WTC11 (cell line): ENCODE measurements at places on chromosomes 7 and 10.

GRCh38 chr10:68221196-68221595 is 10.7 kb downstream of the ATOH7 start:
- DNase-seq, result no peak

DNA sequence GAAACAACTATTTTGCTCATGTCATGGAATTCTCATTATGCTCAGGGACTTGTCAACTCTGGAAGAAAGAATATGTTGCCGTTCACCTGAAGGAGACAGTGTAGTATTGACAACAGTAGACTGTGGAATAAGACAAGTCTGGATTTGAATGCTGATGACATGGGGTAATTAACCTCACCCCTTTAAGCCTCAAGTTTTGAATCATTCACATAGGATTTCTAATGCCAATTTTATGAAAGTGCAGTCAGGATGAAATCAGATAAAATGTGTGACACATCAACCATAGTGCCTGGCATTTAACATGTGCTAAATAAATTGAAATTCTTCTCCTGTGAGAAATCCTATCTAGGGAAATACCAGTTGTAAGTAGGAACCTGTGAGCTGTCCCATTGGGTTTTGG is 305.8 kb downstream of the KIF20B start:
- no peak for DNase-seq

- DNase-seq, result no peak
Observed at GRCh38 chr7:148688526-148688925, 10.2 kb upstream of the CUL1 start.

- DNase-seq, result no peak
Observed at GRCh38 chr7:137418841-137419240, 75.3 kb upstream of the PTN start.

DNA sequence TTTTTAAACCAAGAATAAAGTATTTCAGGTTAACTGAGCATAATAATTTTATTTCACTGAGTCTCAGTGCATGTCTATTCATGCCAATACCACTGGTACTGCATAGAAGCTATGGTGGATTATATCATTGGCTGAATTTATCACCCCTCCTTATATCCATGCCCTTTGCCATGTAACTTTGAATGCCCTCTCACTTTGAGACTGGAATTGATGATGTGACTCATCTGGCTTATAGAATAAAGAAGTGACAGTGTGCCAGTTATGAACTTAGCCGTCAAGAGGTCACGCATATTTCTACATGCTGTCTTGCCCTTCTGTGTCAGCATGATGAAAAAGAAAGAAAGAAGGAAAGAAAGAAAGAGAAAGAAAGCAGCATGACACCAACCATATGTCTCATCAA is 20.7 kb upstream of the ABLIM1 start:
- no peak for DNase-seq

GRCh38 chr7:5424749-5425506 is 1.3 kb upstream of the TNRC18 start:
- no peak for DNase-seq

DNA sequence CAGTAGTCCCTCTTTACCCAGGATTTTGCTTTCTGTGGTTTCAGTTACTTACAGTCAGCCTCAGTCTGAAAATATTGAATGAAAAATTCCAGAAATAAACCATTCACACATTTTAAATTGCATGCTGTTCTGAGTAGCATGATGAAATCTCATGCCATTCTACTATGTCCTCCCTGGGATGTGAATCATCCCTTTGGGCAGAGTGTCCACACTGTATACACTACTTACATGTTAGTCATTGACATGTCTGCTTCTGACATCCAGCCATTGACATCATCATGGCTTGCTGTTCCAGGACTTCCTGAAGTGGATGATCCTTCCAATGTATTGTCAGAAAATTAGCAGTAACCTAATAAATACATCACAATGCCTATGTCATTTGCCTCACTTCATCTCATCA is 34.6 kb upstream of the MALRD1 start:
- DNase-seq, result no peak

- no peak for DNase-seq
Observed at GRCh38 chr7:131034166-131034881, 293.4 kb upstream of the MKLN1 start.

GRCh38 chr7:157523766-157524421 is 187.1 kb downstream of the DNAJB6 start:
- no peak for DNase-seq

- no peak for DNase-seq
Observed at GRCh38 chr7:148793590-148793989, 90.5 kb downstream of the EZH2 start.

- DNase-seq, result no peak
Observed at GRCh38 chr7:20228654-20229053, 11.5 kb upstream of the MACC1 start.

DNA sequence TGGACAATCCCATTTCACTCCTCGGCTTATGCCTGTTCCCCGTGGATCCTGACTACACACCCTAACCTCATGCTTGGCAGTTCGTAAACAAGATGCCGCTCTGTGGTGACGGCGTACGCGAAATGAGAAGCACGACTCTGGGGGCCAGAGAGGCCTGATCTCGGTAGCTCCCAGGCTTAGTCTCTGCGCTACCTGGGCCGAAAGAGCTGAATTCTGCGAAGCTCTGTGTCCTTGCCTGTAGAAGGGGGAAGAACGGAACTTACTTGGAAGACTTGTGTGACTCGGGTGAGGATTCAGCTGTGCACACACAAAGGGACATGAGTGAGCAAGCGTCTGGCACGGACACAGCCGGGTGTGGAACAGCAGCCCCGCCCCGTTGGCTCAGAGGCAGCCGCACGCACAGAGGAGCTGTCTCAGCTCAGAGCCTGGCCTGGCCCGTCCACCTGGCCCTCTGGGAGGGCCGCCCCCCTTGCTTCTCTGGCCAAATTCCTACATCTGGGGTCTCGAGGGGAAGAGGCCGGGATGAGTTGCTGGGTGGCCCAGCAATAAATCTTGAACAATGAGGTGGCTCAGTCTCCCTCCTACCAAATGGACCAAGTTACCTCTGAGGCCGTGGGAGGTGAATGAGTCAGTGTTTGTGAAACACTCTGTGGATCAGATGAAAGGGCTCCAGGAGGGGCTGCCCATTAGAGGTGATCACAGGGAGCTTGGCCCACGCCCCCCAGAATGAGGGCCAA is 83.8 kb downstream of the PDGFA start:
- DNase-seq, result no peak

DNA sequence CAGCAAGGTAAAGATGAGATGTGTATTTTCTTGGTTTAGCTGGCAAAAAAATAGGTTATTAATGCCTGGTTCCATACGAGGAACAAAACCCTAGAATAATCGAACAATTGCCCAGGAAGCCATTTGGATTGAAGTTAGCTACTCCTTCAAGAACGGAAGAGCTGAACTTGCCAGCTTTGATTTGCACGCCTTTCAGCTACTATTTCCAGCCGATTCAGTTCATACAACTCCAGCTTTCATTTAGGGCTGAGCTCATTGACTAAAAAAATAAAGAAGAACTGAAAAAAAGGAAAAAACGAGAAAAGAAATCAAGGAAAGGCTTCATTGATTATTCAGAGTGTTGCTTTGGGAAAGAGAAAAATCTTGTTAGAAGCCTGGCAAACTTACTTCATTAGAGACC is 60.4 kb downstream of the PTN start:
- DNase-seq, result no peak

DNA sequence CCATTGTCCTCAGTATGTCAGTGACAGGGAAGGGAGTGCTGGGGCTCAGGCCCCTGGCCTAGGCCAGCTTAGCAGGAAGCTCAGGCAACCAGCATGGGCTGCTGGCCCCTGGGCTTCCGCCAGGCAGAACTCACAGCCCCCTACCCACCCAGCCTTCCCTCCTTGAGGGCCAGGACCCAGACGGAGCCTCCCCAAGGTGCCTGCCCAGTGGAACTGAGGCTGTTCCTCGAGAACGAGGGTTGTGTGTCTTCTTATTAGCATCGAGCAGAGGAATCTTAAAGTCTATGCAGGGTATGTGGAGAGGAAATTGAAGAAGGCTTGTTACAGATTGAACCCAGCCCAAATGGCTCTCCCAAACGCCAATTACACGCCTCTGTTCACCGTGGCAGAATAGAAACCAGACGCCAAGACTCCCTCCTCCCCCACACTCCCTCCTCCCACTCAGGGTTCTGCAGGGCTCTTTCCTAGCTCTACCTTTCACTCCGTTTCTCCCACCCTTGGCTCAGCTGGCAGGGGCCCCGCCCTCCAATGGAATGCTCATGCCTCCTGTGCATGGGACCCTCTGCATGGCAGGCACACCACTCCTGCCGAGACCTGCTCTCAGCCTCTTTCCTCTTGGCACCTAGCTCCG is 134.4 kb downstream of the ZMIZ1 start:
- DNase-seq, result no peak

GRCh38 chr10:4109469-4109868 is 324.5 kb upstream of the KLF6 start:
- no peak for DNase-seq

DNA sequence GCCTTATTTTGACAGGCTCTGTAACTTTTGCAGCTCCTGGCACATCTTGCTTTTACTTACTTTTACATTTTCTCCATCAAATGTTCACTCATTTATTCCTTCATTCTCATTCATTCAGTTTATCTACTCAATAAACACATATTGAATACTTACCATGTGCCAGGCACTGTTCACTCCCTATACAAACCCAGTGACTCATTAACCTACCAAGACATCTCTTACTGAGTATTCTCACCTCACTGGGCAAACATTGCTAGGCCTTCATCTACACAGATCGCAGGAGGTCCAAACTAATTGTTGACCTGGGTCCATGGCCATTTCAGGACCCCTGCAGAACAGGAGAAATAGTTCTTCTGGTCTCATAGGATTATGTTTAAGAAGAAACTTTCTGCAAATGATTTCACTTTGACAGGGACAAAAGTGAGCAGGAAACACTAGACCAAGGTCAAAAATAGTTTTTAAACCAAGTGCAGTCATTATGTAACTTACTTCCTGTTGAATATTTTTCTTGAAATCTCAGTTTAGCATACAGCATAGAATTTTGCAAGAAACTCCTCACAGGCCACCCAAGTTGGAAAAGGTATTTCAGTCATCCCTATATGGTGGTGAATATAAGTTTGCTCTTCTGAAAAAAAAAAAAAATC is 17.6 kb downstream of the SLC26A4 start:
- no peak for DNase-seq

DNA sequence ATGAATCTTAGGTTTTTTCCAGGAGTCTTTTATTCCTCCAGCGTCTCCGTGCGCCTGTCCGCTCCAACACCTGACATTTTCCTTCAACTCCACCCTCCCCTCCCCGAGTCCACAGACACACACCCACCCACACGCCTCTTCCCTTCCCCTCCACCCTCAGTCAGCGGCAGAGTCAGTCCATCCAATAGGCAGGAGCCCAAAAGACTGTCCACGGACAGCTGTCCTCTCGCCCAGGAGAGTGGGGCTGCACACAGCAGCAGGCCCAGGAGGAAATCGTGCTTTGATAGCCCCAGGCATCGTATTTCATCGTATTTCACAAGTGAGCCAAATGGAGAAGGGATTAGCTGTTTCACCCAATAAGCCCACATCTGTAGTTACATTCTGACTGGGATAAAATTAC is 285.1 kb downstream of the ZEB1 start:
- DNase-seq, result no peak

DNA sequence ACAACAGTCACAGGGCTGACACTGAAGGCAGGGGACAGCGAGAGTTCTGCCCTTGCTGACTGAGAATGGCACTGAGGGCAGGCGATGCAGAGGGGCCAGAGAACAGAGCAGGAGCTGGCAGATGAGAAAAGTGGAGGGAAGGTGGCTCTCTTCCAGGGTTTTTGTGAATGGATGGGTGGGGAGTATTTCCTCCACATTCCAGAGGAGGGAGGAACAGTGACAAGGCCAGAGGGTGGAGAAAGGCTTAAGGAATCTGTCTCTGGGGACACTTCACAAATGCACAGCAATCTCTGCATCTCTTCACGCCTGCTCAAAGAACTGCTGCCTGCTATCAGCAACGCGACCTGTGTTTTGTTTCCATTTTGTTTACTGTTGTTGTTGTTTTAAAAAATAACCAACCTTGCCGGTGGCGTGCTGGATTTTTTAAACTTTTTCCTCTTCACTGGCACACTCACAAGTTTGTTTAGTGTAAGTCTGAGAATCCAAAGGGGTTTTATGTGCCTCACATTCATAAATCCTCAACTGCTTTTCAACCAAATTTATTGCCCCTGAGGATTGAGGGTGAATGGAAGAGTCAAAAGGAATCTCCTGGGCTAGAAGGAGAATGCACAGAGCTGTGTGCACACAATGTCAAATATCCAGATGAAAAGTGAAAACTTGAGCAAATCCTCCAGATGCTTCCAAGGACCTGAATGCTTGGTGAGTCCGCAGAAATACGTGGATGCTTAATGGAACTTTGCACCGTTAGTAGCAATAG is 129.3 kb downstream of the GLI3 start:
- peak; percentile 37 for DNase-seq

DNA sequence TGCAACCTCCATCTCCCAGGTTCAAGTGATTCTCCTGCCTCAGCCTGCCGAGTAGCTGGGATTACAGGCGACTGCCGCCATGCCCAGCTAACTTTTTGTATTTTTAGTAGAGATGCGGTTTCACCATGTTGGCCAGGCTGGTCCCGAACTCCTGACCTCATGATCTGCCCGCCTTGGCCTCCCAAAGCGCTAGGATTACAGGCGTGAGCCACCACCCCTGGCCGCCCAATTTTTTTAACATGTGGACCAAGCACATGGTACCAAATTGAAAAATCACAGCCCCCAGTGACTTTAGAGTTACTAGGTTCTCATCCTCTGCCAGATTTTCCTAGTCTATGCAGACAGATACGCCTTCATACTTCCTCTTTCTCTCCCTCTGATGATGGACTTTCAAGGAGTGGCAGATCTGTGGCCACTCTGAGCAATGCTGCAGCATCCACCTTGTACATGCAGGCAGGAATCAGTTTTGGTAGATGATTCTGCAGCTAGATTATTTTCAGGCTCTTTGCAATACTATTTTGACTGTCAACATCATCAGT is 34.0 kb upstream of the EZH2 start:
- no peak for DNase-seq

DNA sequence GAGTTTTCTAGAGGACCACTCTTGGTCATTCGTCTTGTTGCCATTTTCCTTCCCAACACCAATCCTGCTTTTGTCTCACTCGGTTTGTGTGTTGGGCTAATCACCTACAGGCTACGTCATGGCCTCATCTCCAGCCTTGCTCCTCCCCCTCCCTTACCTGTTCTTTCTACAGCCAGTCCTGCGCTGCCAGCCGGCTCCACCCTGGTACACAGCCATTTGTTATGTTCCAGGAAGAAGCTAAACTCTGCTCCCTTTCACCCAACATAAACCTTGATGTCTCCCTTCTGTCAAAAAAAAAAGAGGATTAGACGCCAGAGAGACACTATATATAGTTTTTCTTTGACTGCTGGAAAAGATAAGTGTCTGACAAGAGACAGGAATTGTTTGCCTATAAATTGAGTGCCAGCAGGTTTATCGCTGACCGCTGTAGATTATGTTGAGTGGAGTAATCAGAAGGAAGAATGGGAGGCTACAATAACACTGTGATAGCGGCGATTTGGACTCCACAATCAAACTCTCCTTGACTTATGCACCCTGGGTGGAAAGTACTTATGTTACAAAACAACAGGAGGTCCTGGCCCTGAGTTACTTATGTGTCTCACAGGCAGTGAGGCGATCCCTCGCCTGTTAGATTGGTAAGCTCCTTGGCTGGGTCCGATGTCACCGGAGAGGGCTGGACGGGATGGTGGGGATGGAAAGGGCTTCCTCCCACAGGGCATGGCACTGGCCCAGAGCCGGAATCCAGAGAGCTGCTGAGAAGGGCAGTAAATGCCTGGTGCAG is 171.3 kb upstream of the BMPER start:
- DNase-seq, result no peak

- DNase-seq, result peak; percentile 97
Observed at GRCh38 chr10:73413528-73414229, at the start of gene ANXA7. ANXA7 (minus strand) TSS chr10:73414058; CDS start chr10:73400856, 13,202 bp downstream.
